ENCODE measurements at places on chromosomes 7 and 10.
A peak's percentile ranks its signal among the peaks of the same experiment; 100 is the strongest.

DNA sequence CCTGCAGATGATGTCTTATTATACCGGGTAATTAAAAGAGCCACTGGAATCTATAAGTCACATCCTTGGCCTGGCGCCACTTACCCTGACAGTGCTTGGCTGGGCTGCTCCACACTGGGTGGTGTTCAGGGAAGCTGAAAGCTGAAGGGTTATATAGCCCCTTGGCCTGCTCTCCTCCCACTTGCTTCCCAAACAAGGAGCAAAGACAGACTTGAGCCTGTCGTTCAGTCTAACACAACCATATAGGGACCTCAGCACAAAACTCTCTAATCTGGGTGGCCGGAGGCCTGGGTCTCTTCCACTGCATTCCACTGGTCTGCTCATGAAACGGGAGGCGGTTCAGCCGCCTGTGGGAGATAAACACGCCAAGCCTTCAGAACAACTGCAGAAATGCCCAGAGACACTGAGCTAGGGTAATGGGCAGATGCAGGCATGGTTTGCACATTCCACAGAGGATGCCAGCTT, at the start of gene ACTA2:
Gene ACTA2, minus strand, starts transcription at position 127 of the 465 bp plus-strand sequence. CDS start 3,843 bp downstream, outside the sequence.
- no peak for DNase-seq

GRCh38 chr7:129843365-129843898, 109.3 kb downstream of the UBE2H start:
- DNase-seq = no peak

- DNase-seq = no peak
Measured at GRCh38 chr7:101993311-101993710, 175.9 kb downstream of the CUX1 start.

DNA sequence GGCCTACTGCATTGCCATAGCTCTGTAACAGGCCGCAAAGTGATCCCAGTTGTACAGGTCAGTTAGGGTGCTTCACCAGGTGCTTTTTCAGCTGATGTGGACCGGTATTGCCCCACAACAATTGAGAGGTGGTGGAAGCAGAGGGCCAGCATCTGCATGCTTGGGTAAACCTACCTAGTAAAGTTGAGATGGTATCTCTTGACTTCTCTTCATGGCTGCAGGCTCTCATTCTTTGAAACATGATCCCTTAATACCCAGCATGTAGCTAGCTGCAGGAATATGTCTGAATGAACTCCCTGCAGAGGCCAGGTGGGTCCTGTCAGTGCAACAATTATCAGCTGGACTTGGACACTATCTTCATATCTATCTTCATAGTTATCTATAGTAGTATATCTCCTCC, 60.7 kb upstream of the CCDC6 start:
- no peak for DNase-seq

GRCh38 chr7:28853834-28854749, 104.0 kb downstream of the TRIL start:
- peak; percentile 26 for DNase-seq
